ENCODE measurements at places on chromosomes 2 and 18.

GRCh38 chr2:62559582-62559981 lies 53.6 kb upstream of the TMEM17 start:
- no peak for DNase-seq

- DNase-seq: no peak
These were observed 668.0 kb downstream of the MBD2 start for GRCh38 chr18:53556450-53556849.

- DNase-seq: no peak
These were observed 67.7 kb downstream of the EDAR start for GRCh38 chr2:108921096-108922030.

- no peak for DNase-seq
These were observed 825.3 kb downstream of the TRIB2 start for GRCh38 chr2:13542061-13542460.

GRCh38 chr18:2537296-2537695 lies 34.0 kb downstream of the METTL4 start:
- no peak for DNase-seq

- no peak for DNase-seq
These were observed 350.8 kb downstream of the CYRIA start for GRCh38 chr2:16314691-16315457.

DNA sequence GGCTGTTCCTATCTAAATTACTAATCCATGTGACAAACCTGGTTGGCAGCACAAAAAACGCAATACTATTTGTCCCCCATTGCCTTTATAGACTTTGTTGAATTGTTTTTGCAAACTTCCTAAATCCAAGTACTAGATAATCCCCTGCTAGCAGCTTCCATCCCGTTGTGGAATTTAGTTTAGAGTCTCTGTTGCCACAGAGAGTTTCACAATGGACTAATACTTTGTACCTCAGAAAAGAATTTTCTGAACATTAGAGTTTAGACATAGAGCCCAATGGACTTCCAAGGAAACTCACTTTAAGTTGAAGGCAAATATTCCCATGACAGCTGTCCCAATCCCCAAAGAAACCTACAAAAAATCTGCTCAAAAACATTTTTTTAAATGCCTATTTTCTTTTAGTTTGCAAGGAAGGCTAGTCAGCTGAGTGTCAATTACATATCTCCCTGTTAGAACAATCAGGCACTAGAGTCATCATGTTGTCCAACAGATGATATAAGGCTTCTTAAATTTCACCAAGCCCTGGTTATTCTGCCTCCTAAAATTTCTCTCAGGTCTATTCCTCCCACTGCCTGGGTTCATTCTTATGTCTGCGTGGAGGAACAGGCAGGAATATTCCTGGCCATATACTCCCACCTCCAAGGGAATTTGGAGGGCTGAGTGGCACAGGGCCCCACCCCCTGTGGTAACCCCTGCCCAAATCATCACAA lies 27.2 kb downstream of the RNF152 start:
- no peak for DNase-seq

GRCh38 chr2:16625201-16625729 lies 40.4 kb downstream of the CYRIA start:
- DNase-seq: no peak

DNA sequence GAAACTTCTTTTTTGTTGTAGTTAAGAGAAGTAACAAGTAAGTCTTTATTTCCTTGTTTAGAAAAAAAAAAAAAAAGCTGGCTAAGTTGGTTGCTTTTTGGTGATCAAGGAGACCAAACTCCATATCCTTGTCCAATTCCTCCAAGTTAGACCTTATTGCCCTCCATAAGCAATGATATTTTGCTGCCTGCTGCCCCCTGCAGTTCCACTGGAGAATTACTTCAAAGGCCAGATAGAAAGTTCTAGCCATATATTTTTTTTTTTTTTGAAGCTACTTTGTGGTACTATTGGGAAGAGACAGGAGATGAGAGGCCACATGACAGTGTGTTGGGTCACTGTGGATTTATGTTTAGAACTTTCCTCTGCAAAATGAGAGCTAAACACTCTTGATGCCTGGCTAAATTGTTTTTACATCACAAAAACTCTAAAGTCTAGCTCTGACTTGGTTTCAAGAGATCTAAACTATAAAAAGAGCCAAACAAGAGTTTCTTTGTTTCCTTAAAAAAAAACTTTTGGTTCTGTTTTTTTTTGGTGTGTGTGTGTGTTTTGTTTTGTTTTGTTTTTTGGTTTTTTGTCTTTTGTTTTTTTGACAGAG lies 80.7 kb upstream of the RASGRP3 start:
- peak; percentile 72 for DNase-seq

DNA sequence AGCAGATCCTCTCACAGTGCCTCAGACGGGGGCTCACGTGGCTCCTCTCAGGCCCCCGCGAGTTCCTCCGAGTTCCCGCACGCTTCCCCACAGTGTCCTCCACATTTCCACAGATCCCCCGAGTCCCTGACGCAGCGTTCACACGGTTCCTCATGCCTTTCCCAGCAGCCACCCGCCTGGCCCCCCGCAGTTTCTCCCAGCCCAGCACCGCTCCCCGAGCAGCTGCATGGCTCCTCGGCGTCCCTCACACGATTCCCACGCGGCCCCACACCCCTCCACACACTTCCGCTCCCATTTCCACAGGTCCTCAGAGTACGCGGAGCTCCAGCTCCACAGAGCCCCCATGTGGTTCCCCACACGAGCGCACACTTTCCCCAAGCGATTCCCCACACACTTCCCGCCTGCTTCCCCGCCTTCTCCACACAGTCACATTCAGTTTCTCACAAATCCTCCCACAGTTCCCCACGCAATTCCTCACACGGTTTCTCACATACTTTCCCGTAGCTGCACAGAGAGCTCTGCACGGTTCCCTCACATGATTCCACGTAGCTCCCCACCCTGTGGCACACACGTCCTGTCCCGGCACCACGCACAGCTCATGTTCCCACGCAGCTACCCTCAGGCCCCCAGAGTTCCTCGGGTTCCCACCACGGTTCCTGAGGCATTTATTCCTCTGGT lies 39.9 kb downstream of the KIF1A start:
- no peak for DNase-seq

- DNase-seq: no peak
These were observed 65.3 kb upstream of the DNER start for GRCh38 chr2:229779650-229780049.

DNA sequence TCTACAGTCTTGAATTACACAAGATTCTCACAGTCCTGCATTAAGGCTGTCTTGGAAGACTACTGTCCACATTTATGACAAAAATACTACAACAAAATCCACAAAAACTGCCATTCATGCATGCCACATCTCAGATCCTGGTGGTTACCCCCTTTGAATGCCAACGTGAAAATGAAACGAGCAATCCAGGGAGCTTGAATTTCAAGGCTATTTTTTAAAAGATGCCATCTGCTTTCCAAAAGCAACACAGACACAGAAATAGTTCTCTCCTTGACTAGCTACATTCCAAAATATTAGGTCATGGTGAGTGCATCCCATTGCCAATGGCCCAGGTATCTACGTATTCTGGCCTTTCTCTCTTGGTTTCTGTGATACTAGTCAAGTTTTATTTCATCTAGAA lies 36.3 kb downstream of the IRS1 start:
- no peak for DNase-seq

Measured in activated CD4-positive, alpha-beta T cell treated with anti-CD3 and anti-CD28 coated beads for 48 hours (primary cell).